Right renal cortex interstitium (tissue), 3 donors: ENCODE measurements at places on chromosomes 12 and 14. TPM values are rescaled to one million over a fixed set of nuclear protein-coding genes. Genes with fewer than 3 reads are reported as not detected.

- DNase-seq, result no peak
Observed at GRCh38 chr12:95996034-95996658, at the start of gene HAL. TSS of gene HAL (minus strand) at chr12:95996344. CDS start at chr12:95995910, 434 bp downstream.

The AHNAK2 gene
- 2.0 TPM for polyA plus RNA-seq

GRCh38 chr14:76574416-76575095 lies 186.7 kb upstream of the VASH1 start:
- no peak for DNase-seq

- DNase-seq, result no peak
Observed at GRCh38 chr12:34305176-34305575, 282.9 kb downstream of the ALG10 start.

- DNase-seq, result no peak
Observed at GRCh38 chr14:23379366-23380196, 2.7 kb downstream of the CMTM5 start.

- DNase-seq, result no peak
Observed at GRCh38 chr12:116492703-116493324, 66.4 kb upstream of the MAP1LC3B2 start.

DNA sequence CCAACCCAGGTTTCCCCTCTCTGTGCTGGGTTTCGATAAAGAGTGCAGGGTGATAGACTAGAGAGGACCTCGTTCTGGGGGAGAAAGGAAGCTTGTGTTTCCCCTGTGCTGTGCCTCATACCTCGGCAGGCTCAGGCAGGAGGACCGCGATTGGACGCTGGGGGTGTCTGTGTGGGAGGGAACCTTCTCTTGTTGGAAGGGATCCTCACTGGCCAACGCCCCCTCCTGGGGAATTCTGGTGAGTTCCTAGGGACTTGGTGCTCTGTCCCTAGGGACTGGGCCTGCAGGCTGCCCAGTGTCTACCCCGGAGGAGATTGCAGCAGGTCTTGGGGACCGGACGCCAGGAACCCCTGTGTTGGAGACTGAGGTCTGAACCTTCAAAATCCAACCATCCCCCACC lies 157.4 kb upstream of the PRMT8 start:
- no peak for DNase-seq

The CTSG gene
- polyA plus RNA-seq, result 0.93 TPM

GRCh38 chr14:36516719-36517241 lies 3.3 kb downstream of the NKX2-1 start:
- DNase-seq, result no peak

- DNase-seq, result no peak
Observed at GRCh38 chr12:118345355-118345754, 27.4 kb downstream of the TAOK3 start.

DNA sequence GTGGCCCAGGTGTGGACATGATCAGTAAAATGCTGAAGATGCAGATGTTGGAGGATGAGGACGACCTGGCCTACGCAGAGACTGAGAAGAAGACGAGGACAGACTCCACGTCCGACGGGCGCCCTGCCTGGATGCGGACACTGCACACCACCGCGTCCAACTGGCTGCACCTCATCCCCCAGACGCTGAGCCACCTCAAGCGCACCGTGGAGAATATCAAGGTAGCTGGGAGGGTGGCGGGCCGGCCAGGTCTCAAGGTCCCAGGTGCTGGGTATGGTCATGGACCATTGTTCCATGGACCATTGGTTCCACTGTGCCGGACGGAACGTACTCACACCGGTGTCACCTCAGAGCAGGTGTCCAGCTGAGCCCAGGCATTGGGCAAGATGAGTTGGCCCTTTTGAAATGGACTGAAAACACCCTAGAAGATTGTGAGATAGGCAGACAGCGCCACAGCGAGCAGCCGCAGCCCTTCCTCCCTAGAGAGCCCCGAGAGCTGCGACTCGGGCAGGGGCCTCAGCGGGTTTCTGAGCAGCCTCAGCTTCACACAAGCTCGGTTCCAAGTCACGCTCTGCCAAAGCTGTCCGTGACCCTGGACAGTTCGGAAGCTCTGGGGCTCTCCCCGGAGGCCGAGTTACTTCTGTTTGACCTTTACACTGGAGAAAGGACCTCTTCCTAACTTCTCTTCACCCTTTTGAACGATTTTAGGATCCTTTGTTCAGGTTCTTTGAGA lies 38.9 kb downstream of the HSP90AA1 start:
- no peak for DNase-seq

- no peak for DNase-seq
Observed at GRCh38 chr14:79584679-79585078, 626.6 kb downstream of the DIO2 start.

The OS9 gene
- polyA plus RNA-seq, result 234 TPM

GRCh38 chr14:69088586-69088985 lies 64.3 kb downstream of the DCAF5 start:
- DNase-seq, result no peak

GRCh38 chr14:65446159-65446558 lies 33.6 kb downstream of the FUT8 start:
- no peak for DNase-seq

The WDHD1 gene
- polyA plus RNA-seq, result 21.3 TPM

DNA sequence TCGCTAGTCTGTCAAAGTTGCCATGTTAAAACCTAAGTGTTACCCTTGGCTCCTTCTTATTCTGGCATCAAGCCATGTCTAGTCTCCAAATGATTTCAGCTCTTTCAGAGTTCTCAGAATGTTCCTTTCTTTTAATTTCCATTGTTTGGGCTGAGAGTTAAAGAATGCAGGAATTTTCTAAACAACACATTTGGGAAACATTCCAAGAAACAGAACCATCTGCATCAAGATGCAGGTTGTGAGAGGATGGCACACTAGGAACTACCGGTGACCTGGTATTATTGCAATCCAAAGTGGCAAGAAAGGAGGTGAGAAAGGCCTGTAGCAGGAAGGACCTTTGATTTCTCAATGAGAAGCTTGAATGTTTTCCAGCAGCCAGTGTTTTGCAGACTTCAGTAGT lies 30.1 kb downstream of the SLC35F4 start:
- no peak for DNase-seq

The SPIC gene
- not detected for polyA plus RNA-seq

DNA sequence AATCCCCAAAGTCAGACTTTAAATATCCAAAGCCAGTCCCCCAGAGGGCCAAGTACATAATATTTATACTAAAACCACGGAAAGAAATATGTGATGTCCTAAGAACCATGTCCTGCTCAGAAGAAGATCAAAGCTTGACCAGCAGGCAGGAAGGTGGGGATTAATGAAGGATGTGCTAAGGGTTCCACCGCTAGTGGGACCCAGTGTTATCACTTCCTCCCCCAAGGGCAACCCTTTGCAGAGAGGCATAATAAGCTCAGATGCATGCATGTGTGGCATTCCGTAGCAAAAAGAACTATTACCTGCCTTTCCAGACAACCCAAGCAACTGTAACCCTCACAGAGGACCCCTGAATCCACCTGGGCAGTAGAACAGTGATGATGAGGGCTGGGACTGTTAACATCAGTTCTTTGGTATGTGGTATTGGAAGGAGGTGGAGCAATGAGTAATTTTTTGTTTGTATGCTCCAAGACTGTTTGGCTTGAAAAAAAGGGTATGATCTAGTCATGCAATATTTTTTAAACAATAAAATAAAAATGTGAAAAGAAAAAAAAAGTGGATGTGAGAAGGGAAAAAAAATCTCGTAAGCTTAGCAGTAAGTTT lies 71.7 kb upstream of the ETV6 start:
- no peak for DNase-seq
